ENCODE measurements at places on chromosomes 7 and 10.

DNA sequence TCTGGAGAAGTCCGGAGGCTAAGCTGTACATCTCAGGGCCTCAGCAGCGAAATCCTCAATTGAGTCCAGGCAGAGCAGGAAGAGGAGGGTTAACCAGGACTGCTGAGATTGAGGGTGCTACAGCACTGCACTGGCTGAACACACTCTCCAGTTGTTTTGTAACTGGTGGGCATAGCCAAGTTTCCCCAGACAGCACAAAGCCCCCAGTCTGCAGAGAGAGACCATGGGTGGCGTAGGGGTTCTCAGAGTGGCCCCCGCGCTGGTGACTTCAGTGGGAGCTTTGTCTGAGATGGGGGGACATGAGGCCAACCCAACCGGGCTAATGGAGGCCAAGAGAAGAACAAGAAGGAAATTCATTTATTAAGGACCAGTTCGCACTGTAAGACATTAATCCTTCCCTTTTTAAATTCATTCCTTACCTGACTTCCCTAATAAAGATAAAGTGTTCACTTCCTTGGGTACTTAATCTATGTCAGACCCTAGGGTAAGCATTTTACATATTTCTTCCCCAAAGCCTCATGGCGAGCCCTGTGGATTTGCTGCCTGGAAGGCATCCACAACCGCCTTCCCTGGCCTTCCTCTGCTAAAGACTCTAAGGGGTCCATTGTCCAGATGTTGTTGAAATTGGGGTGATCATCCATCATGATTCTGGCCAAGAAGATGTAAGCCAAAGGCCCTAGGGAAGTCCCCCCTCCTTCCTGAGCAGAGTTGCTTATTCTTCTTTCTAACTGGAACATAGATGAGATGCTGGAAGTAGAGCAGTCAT, 121.4 kb upstream of the CHST15 start:
- DNase-seq: no peak

GRCh38 chr7:133076142-133076541, 5.7 kb downstream of the CHCHD3 start:
- no peak for DNase-seq

- DNase-seq: no peak
These were observed 295.7 kb downstream of the FZD1 start for GRCh38 chr7:91559947-91560346.

- no peak for DNase-seq
These were observed 14.0 kb upstream of the ATXN7L1 start for GRCh38 chr7:105890290-105890997.

DNA sequence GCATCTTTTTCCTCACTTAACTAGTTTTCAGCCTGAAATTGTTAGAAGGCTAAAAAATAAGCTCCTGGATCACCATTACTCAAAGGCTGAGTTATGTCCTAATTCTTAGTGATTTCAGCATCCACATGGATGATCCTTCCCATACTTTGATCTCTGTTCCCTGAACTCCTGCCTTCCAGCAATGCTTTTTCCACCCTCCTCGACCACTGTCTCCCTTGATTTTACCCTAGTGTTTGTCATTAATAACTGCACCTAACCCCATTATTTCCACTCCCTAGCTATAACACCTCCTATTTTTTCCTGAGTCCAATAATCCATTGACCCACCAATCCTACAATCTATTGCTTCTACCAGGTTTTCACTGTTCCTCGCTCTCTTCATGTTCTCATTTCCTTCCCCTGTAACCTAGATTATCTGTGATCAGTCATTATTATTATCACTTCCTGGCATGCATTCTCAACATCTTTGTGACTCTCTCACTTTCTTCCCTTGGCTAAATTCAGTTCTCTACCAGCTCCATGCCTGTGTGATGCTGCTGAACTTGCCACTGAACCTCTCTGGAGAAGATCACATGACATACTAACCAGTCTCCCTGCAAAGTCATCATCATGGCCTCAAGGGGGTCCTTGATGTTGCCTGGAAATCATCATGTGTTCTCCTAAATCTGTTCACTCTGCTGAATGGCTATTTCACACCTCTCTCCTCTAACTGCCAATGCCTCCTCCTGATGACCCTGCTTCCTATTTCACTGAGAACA, 6.5 kb upstream of the CALU start:
- no peak for DNase-seq

DNA sequence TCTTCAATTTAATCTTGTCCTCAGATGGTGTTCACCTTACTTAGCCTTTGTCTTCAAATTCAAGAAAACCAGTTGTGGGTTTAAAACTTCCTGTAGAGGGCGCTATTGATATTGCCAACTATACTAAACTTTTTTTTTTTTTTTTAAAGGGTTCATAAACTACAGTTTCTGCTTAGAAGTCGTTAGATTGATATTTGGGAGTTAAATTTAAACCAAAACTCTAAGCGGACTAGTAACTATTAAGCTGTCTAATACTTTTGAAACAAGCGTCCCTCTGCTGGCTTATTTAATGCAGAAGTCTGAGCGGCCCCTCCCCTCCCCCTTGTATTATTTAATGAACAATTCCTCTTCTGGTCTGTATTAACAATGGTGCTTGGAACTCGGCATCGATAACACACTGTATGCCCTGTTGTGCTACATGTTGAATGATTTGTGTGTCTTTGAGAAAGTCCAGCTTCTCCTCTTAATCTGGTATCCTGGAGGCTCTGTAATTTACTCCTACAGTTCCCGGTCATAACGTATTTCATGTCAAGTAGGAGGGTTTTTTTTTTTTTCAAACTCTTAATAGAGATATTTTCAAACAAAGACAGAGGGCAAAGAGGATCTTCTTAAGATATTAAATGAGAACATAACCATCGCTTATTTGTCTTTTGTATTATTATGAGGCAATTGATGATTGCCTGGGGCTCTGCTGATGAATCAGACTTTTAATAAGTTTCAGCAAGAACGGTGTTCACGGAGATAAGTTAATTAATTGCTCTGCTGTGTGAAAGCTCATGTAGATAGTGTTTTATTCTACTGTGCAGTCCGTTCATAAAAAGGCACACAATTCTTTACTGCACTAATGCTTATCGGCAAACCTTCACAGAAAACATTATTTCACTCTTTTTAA, 22.6 kb upstream of the CREB5 start:
- no peak for DNase-seq

GRCh38 chr10:77587416-77587790, 50.2 kb downstream of the KCNMA1 start:
- DNase-seq: no peak

- no peak for DNase-seq
These were observed 83.1 kb downstream of the THSD7A start for GRCh38 chr7:11748884-11749283.

DNA sequence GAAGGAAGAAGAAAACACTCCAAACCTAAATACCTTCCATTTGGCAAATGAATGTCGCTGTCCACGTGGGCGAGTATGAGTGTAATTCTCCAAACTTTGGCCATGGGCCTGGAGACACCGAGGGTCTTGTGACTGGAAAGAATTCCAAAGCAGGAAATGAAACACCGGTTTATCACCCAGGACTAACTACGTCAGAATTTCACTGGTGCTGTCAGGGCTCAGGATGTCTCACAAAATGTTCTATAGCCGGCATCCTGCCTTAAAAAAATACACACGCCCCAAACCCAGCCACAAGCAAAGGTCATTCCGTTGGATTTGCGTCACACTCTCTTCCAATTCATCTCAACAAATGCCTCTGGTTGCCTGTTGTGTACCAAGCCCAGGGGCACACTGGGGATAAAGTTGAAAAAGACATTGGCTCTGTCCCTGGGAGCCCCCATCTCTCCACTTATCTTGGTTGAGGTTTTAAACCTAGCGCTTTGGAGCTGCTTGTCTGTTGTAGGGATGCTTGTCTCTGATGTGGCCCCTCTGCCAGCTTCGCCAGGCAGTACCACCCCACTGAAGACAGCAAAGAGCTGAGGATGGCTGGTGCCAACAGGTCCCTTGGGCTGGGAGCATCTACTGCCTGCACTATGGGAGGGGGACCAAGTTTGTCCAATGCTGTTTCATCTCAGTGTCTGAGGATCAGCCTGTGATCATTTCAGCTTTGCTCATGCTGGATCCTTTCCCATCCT, 31.2 kb downstream of the GSTO2 start:
- no peak for DNase-seq

DNA sequence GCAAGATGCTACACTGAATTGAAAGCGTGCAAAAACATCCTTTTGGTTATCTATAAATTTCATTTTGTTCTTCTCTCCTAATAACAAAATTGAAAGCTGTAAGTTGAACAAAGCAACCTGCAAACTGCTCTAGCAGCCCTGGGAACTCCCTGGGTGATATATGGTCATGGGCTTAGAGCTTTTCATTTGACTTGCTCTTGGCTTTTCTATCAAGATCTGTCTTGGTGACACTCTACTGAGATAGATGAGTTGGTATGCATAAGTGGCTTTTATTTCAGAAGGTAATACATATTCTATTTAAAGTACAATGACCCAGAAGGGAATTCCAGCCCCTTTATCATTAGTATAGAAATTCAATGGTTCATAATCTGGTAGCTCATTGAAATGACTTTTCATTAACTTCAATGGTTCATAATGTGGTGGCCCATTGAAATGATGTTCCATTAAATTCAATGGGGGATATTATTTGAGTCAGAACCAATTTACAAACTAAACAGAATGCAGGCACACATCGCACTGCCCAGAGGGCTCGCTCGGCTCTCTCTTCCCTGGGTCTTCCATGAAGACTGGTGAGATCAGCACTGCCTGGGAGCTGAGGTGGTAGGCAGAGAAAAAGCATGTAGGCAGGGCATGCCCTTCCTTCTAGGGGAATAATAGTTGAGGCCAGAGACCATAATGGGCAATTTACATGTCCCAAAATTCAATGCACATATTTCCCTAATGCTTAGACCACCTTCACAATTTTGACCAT, 10.1 kb upstream of the KCNMA1 start:
- DNase-seq: no peak

DNA sequence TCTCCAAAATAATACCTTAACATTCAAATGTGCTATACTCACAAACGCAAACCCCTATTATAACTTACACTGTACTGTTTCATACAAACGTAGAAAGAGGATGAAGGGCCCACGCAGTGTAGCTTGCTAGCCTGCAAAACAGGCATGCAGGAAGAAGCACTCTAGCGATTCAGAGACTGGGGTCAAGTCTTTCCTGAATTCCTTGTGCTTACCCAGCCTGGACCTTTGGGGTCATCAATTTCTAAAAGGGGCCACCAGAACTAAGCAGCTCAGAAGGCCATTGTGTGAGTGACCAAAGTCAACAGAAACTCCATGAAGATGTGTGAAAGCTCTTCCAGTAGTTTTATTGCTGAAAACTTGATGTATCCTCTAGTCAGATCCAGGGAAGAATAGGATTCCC, 111.9 kb downstream of the SVIL start:
- DNase-seq: no peak

DNA sequence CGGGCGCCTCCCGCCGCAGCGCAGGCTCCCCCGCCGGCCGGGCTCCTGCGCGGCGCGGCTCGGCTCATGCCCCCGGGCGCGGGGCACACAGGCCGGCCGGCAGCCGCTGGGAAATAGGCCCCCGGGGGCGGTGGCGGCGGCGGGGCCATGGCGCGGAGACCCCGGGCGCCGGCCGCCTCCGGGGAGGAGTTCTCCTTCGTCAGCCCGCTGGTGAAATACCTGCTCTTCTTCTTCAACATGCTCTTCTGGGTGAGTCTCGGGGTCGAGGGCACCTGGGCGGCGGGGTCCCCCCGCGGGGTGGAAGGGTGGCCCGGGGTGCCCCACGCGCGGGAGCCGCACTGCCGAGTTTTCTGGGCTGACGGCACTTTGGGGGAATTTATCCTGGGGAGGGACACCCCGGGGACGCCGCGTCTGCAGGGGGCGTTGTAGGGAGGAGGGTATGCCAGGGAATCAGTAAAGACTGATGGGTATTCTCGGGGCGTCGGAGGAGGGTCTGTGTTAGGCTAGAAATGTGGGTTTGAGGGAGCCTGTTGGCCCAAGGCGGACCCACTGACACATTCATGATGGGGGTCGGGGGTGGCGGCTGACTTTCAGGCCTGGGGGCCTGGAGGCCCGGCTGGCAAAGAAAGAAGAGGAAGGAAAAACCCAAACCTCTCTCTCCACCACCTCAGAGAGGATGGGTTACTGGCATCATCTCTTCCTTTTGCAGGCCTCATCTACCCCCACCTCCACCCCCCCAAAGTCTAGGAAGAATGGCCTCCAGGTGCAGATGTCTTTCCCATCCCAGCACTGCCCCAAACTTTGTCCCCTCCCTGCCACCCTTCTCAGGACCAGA, 544 bp downstream of the TSPAN33 start:
- DNase-seq: no peak

DNA sequence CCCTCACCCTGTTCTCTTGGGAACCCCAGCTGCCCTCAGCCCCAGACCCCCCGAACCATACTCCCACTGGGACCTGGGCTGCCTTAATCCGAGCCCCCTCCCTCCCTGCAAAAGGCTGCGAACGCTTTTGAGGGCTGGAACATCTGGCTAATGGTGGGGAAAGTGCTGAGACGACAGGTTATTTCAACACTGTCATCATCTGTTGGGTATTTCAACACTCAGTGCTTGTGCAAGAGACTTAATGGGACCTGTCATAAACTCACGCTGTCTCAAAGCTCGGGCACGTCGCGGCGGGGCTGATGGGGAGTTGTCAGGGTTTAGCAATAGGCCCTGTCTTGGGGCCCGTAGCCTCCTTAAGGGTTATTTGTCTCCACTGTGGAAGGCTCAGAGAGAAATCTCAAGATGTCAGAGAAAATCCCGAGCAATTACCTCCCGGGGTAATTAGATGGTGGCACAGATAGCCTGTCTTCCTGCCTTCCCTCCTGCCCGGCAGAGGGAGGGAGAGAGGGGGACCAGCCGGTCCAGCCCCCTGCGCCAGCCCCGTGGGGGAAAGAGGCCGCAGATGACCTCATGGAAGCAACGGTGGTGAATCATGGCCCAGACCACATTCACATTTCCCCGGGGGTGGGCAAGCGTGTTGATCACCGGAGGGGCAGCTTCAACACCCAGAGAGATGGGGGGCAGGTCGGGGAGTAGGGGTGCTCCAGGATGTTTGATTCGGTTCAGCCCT, 88.7 kb upstream of the MYL10 start:
- no peak for DNase-seq

DNA sequence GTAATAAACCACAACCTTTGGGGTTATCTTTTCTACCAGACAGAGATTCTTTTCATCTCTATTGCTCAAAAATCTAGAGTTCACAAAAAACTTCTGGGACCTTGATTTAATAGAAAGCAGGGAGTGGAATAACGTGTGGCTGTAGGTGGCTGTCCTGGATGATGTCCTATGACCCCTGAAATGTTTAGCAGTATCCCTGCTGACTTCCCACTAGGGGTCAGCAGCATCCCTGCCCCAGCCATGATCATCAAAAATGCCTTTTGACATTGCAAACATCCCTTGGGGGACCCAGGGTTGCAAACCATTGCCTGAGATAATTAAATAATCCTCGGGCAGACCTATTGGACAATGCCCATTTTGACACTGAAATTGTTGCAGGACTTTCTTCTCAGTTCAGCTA, 177.1 kb downstream of the USP6NL start:
- DNase-seq: no peak

DNA sequence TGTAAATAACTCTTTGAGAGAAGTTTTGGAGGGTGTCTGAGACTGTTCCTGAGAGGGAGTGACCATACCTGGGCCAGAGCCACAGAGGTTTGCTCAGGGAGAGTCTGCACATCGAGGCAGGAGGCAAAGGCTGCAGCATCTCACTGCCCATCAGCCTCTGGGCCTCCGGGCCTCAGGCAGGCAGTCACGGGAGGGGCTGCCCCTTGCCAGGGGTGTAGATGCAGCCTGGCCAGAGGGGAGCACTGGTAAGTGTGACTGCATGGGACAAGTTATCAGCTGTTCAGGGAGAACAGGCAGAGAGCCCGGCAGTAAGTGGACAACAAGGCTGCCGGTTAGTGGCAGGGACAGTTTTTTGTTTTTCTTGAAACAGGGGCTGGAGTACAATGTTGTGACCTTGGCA, 55.9 kb downstream of the ZNF467 start:
- DNase-seq: no peak
